ENCODE measurements at places on chromosomes 11 and 22. TPM values are rescaled to one million over a fixed set of nuclear protein-coding genes. Genes with fewer than 3 reads are reported as not detected.

DNA sequence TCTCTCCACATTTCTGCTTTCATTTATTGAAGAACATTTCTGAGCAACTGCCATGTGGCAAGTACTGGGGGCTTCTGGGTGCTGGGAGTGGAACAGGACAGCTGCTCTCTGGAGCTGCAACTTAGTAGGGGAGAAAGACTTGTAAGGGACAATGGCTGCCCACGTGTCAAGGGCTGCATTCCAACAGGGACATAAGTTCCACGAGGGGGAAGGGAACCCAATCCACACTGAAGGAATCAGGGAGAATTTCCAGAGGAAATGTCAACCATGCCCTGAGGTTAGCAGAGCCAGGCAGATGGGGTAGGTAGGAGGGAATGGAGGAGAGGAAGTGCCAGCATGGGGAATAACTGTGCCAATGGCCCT is 1.7 kb downstream of the MAPK8IP2 start:
- DNase-seq: no peak

DNA sequence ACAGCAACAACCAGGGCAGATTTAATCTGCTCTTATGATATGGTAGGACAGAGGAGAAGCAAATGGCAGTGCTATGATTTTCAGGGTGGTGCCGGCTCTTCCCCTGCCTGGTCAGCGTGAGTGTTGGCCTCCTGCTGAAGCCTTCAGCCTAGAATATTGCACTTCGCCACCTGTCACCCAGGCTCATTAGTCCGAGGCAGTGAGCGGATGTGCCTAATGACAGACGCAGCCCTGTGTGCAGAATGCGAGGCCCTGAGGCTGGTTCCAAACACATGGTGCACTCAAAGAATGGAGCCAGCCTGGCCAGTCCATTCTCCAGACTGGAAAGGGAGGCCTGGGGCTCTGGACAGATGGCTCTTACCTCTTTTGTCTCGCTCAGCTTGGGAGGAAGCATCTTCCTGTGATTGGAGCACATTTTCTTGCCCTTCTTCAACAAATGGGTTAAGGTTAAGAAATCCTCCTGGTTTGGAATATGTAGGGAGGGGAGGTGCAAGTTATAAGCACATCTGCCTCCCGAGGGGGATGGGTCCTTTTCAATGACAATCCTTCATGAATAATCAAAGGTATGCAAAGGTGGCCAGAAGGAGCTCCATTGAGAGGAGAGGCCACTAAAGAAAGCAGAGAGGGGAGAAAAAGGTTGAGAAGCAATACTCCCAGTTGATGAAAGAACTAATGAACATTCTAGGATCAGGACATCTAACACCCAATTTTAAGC is 39.7 kb upstream of the GALNT18 start:
- no peak for DNase-seq

Gene INPPL1
- 187 TPM for total RNA-seq

Gene PRDM11
- total RNA-seq: 7.1 TPM

DNA sequence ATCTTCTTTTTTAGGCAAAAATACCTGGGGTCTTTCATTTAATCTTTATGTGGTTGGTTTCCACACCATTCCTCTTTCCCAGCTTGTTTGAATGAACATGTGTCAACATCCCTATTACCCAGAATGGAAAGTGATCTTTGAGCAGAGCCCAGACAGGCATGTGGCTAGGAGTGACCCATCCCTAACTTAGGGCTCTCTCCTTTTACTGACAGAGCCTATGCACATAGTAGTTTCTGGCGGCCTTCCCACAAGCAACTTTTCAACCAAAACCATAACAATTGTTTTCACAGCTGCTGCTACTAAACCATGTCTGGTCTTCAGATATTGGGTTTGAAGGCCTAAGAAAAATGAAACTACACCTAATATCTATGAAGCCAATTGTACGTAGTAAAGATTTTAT is 107.5 kb downstream of the TENM4 start:
- no peak for DNase-seq

- no peak for DNase-seq
Observed at GRCh38 chr22:39690881-39691605, 120.5 kb downstream of the CACNA1I start.

DNA sequence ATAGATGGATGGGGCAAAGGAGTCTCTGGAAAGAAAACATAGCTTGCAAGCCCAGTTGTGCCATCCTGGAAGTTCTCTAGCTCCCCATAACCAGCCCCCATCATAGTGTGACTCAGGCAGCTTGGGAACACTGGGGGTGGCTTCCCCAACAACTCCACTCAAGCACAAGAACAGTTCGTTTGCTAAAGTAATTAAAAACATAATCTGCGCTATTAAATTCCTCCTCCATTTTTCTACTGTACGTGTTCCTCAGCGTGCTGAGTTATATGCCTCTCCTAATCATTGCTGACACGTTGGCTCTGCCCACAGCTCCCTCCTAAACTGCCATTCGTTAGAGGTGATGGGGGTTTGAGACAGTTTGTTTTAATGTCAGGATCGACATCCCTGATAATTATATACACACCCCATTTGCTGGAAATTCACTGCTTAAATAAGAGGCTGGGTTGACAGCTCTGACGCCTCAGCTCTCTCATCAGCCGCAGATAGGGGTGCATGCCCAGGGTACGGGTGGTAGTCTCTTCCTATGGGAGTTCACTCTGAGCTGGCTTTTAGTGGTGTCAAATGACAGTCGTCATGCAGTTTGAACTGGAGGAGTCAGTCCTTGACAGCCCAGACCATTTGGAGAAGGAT is 59.5 kb upstream of the SEZ6L start:
- DNase-seq: no peak

- DNase-seq: no peak
Observed at GRCh38 chr11:13705710-13706109, 37.2 kb downstream of the FAR1 start.

DNA sequence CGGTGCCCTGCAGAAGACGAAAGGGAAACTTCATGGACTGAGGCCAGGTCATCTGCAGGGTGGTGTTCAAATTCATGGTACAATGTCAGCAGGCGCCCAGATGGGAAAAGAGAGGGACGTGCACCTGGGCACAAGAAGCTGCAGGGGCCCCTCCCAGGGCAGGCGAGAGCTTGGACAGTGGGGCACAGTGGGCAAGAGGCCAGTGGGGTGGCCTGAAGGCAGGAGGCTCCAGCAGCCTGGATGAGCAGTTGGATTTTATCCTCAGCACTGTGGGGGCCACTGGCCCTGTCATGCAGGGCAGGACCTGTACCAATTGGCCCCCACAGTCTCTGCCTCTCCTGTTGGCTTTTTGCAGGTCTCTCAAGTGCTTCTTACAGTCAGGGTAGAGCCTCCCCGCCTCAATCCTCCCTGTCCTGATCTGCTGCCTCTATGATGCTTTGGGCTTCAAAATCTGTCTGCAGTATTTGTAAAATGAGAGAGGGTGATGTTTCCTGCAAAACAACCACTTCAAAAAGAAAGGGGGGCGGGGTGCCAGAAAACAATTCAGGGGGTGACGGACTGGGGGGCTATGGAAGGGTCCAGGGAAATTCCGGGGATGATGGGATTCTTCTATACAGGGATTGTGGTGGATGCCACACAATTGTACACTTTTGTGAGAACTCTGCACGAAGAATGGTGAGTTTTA is 1.7 kb upstream of the BID start:
- no peak for DNase-seq

GRCh38 chr11:67666303-67666645 is 8.1 kb downstream of the ALDH3B2 start:
- DNase-seq: no peak

GRCh38 chr22:28466399-28466798 is 213.2 kb downstream of the TTC28 start:
- DNase-seq: no peak

DNA sequence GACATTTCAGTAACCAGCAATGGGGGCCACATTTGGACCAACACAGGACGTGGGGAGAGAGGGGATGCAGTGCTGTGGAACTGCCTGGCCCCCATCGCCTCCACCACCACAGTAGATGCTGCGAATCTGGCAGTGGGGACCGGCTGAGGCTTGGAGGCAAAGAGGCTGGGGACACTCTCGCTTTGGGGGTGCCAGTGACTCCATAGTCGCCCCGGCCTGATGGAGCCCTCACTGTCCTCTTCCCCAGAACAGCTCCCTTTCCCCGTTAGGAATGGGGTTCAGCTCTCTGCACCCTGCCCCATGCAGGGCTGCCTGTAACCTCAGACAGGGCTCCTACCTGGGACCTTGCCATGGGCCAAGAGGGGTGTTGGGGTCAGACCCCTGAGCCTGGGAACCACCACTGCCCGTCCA is 1.8 kb upstream of the MUC2 start:
- DNase-seq: peak; percentile 44

GRCh38 chr22:47629273-47629711 is 866.8 kb downstream of the TBC1D22A start:
- no peak for DNase-seq

- DNase-seq: no peak
Observed at GRCh38 chr11:112656772-112657428, 304.3 kb upstream of the NCAM1 start.

GRCh38 chr11:59192446-59193020 is 20.2 kb downstream of the MPEG1 start:
- no peak for DNase-seq

- peak; percentile 81 for DNase-seq
Observed at GRCh38 chr11:130162733-130163132, 3.2 kb downstream of the ST14 start.

DNA sequence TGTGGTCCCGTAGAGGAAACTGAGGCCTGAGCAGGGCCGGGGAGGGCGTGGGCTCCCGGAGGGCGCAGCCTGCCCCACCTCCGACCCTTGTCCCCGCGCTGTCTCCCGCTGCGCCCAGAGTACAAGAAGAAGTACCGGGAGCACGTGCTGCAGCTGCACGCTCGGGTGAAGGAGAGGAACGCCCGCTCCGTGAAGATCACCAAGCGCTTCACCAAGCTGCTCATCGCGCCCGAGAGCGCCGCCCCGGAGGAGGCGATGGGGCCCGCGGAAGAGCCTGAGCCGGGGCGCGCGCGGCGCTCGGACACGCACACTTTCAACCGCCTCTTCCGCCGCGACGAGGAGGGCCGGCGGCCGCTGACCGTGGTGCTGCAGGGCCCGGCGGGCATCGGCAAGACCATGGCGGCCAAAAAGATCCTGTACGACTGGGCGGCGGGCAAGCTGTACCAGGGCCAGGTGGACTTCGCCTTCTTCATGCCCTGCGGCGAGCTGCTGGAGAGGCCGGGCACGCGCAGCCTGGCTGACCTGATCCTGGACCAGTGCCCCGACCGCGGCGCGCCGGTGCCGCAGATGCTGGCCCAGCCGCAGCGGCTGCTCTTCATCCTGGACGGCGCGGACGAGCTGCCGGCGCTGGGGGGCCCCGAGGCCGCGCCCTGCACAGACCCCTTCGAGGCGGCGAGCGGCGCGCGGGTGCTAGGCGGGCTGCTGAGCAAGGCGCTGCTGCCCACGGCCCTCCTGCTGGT is 1.9 kb downstream of the NLRP6 start:
- peak; percentile 89 for DNase-seq

GRCh38 chr22:17724678-17725499 is 49.4 kb downstream of the BID start:
- no peak for DNase-seq
